ENCODE measurements at places on chromosomes 7 and 10. TPM values are rescaled to one million over a fixed set of nuclear protein-coding genes. Genes with fewer than 3 reads are reported as not detected.

The ATG9B gene
- total RNA-seq, result 45.2 TPM

DNA sequence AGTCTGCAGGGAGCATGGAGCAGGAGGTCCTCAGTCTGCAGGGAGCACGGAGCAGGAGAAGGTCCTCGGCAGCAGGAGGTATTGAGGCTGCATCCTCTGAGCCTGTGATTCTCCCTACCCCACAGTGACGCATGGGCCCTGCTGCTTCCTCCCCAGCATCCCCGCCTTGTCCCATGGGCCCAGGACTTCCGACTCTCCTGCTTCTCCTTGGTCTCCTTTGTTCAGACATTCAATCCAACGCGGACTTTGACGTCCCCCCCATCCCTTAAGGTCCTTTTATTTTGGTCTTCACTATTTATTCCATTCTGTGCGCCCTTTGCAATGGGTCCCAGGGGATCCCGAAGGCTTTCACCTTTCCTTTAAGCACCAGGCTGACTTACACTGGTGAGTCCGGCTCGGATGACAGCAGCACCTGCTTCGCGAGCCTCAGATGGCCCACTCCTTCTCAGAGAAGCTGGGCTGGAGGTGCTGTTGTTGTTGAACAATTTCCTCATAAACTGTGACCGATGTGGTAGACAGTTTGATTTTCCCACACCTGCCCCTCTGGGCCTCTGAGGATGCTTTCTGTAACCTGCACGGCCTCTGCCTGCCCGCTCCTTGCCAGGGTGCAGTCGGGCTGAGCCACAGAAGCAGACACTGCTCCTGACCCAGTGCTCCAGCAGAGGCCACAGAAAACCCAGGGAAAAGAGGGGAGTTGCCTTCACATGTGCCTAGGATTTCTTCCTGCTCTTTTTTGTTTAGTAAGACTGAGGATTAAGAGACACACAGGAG lies 407.2 kb upstream of the SHH start:
- DNase-seq, result no peak
- no peaks in the 10 kb centered on the region for H3K27me3 ChIP-seq
- H3K4me1 ChIP-seq, result no peaks in the 10 kb centered on the region
- no peaks in the 10 kb centered on the region for H3K36me3 ChIP-seq
- no peak overlapping the region for H3K4me3 ChIP-seq
- H3K27ac ChIP-seq, result no peak overlapping the region

GRCh38 chr7:102044984-102045673 lies 227.7 kb downstream of the CUX1 start:
- H3K27ac ChIP-seq, result peak overlapping the region; percentile 32
- DNase-seq, result no peak
- H3K36me3 ChIP-seq, result no peaks in the 10 kb centered on the region
- peak overlapping the region; percentile 50 for H3K4me3 ChIP-seq

- H3K4me1 ChIP-seq, result no peaks in the 10 kb centered on the region
- no peak for DNase-seq
- no peaks in the 10 kb centered on the region for H3K36me3 ChIP-seq
- H3K27me3 ChIP-seq, result no peaks in the 10 kb centered on the region
- no peak overlapping the region for H3K4me3 ChIP-seq
Observed at GRCh38 chr7:91568138-91568537, 303.9 kb downstream of the FZD1 start.
